DMS79 (cell line): ENCODE measurements at places on chromosomes 5 and 9.

- no peak for DNase-seq
These were observed 353.8 kb upstream of the WWC1 start for GRCh38 chr5:167937635-167937998.

DNA sequence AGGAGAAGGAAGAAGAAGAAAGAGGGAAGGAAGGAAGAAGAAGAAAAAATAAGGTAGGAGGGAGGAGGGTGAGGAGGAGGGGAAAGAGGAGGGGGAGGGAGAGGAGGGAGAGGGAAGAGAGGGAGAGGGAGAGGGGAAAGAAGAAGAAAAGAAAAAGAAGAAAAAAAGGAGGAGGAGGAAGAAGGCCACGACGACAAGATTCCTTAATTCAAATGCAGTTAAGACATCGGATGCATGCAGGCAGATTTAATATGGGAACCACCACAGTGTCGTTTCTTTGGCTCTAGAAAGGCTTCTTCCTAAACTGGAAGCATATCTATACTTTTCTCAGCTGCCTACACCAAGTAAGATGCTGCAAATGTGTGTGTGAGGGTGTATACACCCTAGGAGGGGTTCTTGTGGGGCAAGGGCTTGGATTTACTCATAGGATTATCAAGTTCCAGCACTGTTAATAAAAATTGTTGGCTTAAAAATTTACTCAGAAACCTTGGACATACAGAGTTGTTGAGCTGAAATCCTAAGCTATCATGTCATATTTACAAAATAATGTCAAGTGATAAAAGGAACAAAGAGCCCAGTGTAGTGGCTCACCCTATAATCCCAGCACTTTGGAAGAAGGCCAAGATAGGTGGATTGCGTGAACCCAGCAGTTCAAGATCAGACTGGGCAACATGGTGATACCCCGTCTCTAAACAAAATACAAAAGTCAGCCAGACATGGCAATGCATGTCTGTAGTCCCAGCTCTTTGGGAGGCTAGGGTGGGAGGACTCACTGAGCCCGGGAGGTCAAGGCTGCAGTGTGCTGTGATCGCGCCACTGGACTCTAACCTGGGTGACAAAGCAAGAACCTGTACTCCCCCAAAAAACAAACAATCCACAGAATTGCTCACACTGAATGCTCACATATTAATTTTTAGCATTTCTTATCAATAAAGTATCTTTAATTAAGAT is 108.5 kb downstream of the UBAP2 start:
- no peak for DNase-seq

GRCh38 chr5:42621662-42622061 is 135.0 kb upstream of the CCDC152 start:
- no peak for DNase-seq

- no peak for DNase-seq
These were observed 45.0 kb upstream of the ACO1 start for GRCh38 chr9:32339424-32339823.

- no peak for DNase-seq
These were observed 36.2 kb downstream of the PTCD2 start for GRCh38 chr5:72356361-72356760.

DNA sequence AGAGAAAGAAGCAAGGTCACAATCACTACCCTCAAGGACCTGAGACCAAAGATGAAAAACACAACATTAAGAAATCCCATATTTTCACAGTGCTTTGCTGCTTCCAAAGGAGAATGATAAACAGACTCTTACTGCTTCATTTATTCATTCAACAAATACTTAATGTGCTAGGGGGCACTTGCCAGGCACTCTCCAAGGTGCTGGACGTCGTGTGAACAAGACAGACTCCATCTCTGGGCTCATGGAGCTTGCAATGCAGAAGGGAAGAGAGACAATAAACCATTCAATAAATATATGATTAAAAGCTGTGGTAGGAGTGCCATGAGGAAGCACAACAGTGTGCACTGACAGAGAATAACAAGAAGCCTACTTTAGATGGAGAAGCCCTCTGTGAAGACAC is 327.7 kb downstream of the CDK5RAP2 start:
- DNase-seq = no peak

GRCh38 chr9:113568081-113568435 is 104.5 kb downstream of the RGS3 start:
- no peak for DNase-seq

DNA sequence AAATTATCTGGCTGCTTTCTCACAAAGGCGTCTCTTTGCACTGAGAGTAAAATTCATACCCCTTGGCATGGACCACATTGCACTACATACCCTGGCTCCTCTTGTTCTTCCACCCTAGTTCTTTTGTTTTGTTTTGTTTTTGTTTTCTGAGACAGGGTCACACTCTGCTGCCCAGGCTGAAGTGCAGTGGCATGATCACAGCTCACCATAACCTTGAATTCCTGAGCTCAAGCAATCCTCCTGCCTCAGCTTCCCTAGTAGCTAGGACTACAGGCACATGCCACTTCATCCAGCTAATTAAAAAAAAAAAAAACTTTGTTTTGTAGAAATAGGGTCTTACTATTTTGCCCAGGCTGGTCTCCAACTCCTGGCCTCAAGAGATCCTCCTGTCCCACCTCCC is 51.4 kb downstream of the ARRDC3 start:
- DNase-seq = no peak

GRCh38 chr5:37875051-37875787 is 35.4 kb upstream of the GDNF start:
- no peak for DNase-seq

- DNase-seq = no peak
These were observed 45.7 kb downstream of the CYSTM1 start for GRCh38 chr5:140220698-140221064.

DNA sequence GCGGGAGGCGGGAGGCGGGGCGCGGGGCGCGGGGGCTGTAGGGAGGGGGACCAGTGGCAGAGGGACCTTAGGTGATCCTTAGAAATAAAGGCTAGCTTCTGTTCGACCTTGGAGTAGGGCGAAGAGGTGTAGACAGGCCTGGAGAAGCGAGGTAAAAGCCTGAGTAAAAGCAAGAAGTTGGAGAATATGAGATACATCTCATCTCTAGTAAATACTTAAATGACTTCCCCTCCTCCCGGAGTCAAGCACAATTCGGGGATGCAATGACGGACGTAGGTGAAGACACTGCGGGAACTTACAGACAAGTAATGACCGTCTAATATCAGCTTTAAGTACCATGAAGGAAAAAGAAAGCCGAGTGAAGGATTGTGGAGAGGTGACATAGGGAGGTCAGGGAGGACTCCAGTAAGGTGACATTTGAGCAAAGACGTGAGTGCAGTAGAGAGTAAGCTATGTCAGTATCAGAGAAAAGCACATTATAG is 466 bp downstream of the SMC2 start:
- DNase-seq = no peak
